ENCODE measurements at places on chromosomes 5 and 9.
A peak's percentile ranks its signal among the peaks of the same experiment; 100 is the strongest.

GRCh38 chr9:38395653-38396370, 3.3 kb downstream of the ALDH1B1 start:
- no peak for DNase-seq

- peak; percentile 93 for DNase-seq
Measured at GRCh38 chr5:38783011-38783561, 62.7 kb upstream of the OSMR start.

DNA sequence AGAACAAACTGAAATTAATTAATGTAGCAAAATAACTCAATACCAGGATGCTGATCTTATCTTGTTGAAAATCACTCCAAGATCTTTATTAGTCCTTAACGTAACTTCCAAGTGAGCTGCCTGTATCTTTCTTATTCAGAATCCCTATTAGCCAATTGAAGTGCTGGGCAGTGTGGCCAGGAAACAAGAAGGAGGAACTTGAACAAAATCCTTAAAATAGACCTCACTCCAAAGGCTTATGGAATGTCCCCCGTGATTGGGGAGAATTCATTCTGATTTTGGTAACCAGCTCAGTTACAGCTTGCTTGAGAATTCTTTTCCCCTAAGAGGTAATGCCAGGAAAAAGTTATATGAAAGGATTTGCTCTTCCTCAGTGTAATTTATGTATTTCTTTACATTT, 171.0 kb downstream of the DEPDC1B start:
- DNase-seq = no peak

DNA sequence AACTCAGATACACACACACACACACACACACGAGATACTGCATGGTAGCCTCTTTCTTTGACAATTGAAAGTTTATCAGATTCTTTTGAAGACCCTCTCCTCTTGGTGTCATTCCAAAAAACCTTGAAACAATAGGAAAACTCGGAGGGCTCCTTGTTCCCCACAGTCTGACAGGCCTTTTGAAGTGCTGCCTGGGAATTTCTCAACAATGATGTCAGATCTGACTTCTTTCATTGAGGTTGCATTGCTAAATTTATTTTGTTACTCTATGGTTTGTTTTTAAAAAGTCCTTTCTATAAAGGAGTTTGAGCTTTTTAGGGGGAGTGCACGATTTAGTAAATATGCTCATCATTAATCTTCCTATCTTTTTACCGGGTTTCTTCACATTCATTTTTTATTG, 583.9 kb downstream of the SEMA5A start:
- no peak for DNase-seq

GRCh38 chr9:71924576-71924975, 13.1 kb downstream of the C9orf85 start:
- DNase-seq = peak; percentile 31

DNA sequence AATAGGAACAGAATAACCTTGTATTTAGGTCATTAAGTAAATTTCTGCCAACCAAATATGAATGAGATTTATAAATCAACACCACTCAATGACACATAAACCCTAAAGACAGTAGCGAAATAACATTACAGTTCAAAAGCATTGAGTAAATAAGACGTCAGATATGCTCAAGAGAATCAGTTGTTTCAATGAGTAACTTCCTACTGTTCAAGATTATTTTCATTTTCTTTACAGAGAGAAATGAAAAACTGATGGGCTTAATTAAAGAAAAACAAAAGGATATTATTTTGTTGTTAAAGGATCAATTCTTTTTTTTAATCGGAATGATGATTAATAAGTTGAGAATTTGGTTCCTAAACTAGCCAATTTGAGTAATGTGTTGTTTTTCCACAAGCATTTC, 150.1 kb downstream of the BNC2 start:
- no peak for DNase-seq

DNA sequence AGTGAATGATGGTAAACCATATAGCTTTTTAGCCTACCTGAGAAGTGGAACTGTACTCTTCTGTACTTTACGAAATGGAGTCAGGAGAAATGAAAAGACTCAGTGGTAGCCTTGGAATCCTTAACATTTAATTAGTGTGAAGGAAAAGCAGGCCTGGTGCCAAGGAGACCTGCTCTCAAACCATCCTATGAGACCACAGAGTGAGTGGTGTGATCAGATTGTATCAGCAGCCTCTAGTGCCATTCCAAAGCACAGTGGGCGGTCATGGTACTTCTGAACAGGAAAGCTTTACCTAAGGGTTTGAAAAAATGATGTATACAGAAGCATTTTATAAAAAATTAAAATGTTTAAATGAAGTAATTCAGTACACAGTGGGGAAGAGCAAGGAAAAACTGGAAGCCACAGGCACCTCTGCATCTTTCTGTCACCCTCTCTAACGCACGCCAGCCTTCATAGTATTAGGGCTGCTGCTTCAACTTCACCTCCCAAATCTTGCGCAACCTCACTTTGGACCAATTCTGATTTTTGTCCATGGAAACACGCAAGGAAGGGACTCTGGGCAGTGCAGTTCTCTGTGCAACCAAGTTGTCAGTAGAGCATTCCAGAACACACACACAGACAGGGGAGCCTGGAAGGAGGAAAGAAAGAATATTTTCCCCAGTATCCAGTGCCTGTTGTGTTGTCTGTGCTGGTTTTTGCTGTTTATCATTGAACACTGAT, 203.7 kb downstream of the SH3GL2 start:
- no peak for DNase-seq

DNA sequence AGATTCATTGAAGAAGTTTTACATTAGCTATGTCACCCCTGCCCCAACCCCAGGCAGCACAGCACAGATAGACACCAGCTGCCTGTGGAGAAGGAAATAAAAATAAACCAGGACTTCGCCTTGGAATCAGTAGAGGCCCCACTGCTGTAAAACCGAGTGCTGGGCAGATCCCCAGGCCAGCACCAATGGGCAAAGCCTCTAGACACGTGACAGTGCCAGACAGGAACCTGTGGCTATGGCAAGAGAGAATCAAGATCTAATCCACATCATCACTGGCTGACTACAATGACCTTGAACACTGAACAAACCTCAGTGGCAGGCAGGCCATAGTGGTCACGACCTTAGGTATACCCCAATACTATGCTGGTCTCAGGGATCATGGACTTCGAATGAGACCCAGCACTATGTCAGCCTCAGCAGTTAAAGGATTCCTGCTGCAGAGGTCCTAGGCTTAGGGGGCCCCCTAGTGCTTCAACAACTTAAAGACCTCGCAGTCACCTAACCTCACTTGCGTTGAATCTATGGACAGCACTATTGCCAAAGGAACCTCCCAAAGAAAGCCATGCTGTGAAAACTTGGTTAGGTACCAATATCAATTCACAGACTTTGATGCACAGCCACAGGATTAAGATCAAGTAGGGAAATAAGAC, 2118.6 kb upstream of the C9orf72 start:
- peak; percentile 76 for DNase-seq

- DNase-seq = no peak
Measured at GRCh38 chr5:116763987-116764866, 189.6 kb upstream of the SEMA6A start.

GRCh38 chr5:124111886-124112285, 599.9 kb downstream of the CSNK1G3 start:
- no peak for DNase-seq

- DNase-seq = no peak
Measured at GRCh38 chr5:174491265-174491664, 233.1 kb upstream of the MSX2 start.

- no peak for DNase-seq
Measured at GRCh38 chr5:38830521-38831051, 15.2 kb upstream of the OSMR start.

DNA sequence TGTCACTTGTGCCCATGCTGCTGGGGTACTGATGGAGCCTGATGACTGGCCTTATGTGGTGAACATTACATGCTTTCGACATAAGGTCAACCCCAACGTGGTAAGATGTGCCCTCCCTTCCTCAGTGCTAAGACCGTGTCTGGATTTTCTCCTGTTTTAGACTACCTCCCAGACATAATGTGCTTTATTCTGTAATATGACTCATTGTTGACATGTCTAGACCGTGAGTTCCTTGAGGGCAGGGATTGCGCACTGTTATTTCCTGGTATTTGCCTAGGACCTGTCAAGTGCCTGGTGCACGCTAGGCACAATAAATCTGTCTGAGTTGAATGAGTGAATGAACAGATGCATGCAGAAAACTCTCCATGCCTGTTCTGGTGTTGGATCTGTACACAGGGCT, 346.0 kb downstream of the KDM4C start:
- peak; percentile 43 for DNase-seq

DNA sequence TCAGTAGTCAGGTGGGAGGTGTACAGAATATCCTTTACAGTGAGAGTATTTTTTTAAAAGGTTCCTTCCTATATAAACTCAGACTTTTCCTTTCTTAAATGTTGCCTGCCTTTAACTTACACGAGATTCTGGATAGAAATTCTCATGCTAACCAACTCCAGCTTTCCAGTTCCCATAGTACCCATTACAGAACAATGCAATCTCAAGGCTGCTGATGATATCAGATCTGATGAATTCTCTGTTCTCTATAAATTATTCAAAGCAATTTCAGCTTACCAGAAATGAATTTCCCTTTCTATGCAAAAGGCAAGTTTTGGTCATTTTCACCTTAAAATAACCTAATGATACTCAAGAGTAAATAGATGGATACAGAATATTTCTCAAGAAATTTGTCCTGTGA, 90.3 kb downstream of the NUDT12 start:
- no peak for DNase-seq

DNA sequence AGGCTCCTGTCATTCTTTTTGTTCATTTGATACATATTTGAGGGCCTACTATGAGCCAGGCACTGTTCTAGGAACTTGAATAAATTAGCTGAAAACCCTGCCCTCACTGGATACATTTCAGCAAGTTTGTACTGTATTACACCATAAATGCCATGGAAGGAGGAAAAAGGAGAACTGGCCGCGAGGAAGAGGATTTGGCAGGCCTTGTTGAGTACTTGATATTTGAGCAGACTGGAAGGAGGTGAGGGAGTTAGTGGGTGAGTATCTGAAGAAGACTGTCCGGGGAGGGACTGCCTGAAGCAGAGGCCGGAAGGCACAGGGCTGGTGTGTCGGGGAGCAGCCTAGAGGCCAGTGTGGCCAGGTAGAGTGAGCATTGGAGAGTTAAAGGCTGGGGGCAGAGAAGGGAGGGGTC, 4.5 kb downstream of the SNX30 start:
- no peak for DNase-seq
